Common myeloid progenitor, CD34-positive (primary cell): ENCODE measurements at places on chromosomes 12 and 14.

DNA sequence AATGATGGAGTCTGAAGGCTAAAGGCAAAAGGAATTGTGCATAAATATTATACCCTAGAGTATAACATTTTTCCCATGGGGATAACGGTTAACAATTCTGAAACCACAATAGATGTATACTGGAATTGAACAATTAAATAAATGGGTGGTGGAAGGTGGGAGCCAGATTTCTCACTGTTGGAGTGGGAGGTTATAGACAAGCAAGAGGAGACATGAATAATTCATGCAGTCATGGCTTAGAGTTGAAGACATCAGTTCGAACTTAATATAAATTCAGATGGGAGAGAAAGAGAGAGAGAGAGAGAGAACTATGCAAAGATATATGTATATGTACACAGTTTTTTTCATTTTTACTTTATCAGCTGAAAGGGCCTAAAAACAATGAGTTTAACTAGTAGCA, 523.9 kb downstream of the FOXG1 start:
- H3K36me3 ChIP-seq = no peaks in the 10 kb centered on the region
- H3K27ac ChIP-seq = no peak overlapping the region
- H3K4me3 ChIP-seq = no peak overlapping the region

DNA sequence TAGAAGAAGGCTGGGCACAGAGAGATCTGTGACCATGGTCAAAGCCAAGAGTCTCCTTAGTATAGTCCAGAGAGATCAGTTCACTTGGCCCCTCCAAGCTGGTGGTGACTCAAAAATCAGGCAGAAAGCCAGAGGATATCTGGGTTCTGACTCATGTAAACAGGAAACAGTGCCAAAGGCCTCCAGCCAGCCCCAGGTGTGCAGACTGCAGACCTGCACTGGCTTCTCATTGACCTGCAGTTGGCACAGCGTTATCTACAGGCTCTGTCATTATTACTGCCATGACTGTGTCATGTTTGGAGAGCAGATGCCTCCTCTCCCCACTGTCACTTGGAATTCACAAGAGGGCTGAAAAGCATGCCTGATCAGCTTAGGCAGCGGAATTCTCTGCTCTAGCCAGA, 295.7 kb upstream of the PRKD1 start:
- H3K36me3 ChIP-seq = no peaks in the 10 kb centered on the region
- no peak for DNase-seq
- H3K27me3 ChIP-seq = no peaks in the 10 kb centered on the region
- no peaks in the 10 kb centered on the region for H3K4me1 ChIP-seq
- H3K4me3 ChIP-seq = no peak overlapping the region

GRCh38 chr12:79344855-79345847, 345.6 kb downstream of the PAWR start:
- H3K4me3 ChIP-seq = no peak overlapping the region
- no peak overlapping the region for H3K27ac ChIP-seq
- H3K36me3 ChIP-seq = no peaks in the 10 kb centered on the region

DNA sequence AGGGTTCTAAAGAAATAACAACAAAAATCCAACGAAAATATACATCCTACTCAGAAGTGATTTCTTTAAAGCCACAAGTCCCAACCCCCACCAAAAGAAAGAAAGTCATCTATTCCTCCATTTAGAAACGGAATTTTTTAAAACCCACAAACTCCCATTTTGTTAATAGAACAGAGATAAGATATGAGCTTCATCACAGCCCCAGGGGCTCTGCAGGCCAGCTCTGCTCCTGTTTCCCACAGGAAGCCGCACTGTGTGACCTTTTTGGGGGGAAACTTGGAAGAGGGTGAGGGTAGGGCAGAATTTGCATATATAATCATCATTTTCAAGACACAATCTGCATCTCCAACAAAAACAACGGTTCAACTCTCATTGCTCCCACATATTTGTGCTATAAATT, 2.8 kb downstream of the FBXL14 start:
- H3K27ac ChIP-seq = no peak overlapping the region
- peak overlapping the region; percentile 70 for H3K4me3 ChIP-seq
- no peaks in the 10 kb centered on the region for H3K36me3 ChIP-seq

- no peak overlapping the region for H3K27ac ChIP-seq
- H3K36me3 ChIP-seq = no peaks in the 10 kb centered on the region
- peaks cover 32% of the 10 kb centered on the region for H3K4me1 ChIP-seq
- no peaks in the 10 kb centered on the region for H3K27me3 ChIP-seq
Measured at GRCh38 chr14:61438860-61439765, 117.7 kb downstream of the PRKCH start.

DNA sequence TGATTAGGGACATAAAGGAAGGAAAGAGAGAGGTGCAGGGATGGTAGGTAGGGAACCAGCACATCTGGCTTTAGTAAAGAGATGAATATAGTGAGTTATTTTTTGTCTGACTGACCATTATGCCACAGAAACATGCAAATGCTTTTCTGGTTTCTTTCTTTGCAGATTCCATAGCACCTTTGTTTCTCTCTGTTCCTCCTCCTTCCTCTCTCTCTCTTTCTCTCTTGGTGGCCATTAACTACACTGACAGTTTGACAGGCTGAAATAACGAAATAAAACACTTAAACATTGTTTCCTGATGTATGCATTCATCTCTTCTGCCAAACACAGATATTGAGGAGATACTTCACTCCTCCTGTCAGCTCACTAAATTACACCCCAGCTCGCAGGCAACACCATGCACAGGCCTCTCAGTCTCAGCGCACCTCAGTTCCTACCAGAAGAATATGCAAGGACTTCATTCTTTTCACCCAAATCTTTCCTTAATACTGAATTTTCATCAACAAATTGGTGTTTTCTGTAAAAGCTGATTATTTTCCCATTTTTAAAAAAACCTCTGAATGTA, 406.9 kb upstream of the SOX5 start:
- H3K4me1 ChIP-seq = no peaks in the 10 kb centered on the region
- H3K27me3 ChIP-seq = no peaks in the 10 kb centered on the region
- H3K27ac ChIP-seq = no peak overlapping the region
- DNase-seq = no peak
- H3K36me3 ChIP-seq = no peaks in the 10 kb centered on the region

DNA sequence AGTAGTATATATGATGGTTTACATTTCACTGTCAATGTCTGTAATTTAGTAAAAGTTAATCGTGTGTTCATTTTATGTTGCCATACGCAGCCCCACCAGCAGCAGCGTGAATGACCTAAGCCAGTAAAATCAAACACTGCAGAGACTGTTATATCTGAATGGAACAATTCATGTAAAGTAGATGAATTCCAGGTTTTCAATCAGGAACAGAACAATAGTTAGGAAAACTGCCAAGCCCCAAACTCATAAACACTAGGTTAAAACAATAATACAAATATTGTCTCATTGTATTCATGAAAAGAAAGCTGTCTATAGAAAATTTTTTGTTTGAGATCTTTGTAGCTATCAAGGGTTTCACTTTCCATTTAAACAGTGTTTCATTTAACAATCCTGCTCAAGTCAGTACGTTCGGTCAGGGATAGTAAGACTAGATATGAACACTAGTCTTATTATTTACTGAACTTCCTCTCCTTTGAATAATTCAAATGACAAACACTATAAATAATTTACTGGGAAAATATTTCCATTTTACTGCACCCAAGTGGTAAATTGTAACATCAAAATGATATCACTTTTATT, 256.8 kb upstream of the FLRT2 start:
- no peaks in the 10 kb centered on the region for H3K4me1 ChIP-seq
- no peak for DNase-seq
- no peak overlapping the region for H3K27ac ChIP-seq
- H3K36me3 ChIP-seq = no peaks in the 10 kb centered on the region

DNA sequence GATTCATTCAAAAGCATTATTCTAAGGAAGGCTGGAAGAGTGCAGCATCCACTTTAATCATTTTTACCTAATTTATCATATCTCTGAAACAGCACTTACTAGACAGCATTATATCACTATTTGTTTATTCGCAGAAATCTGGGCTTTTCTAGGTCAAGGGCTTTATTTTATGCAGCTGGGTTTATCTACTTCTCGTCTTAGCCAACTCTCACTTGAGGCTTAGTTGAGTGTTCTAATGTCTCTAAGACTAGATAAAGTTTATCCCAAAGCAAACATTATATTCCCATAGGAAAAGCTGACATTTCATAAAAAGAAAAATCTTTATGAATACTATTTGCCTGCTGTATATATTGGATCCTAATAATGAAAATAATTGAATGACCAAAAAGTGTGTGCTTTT, 720.8 kb upstream of the FLRT2 start:
- no peaks in the 10 kb centered on the region for H3K4me1 ChIP-seq
- no peak overlapping the region for H3K27ac ChIP-seq
- no peak for DNase-seq
- no peaks in the 10 kb centered on the region for H3K36me3 ChIP-seq
- H3K4me3 ChIP-seq = no peak overlapping the region

DNA sequence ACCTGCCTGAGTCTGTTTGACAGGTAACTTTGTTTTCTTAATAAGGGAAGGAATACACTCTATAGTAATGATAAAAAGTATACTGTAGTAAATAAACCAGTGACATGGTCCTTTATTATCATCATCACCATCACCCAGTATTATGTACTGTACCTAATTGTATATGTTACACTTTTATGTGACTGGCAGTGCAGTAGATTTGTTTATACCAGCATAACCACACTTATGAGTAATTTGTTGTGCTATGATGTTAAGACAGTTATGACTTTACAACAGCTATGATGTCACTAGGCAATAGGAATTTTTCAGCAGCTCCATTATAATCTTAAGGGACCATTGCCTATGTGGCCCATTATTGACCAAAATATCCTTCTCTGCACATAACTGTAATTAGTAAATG, 155.0 kb downstream of the NUBPL start:
- H3K4me3 ChIP-seq = no peak overlapping the region
- H3K27me3 ChIP-seq = no peaks in the 10 kb centered on the region
- H3K4me1 ChIP-seq = no peaks in the 10 kb centered on the region
- no peak for DNase-seq
- peaks cover 4% of the 10 kb centered on the region for H3K36me3 ChIP-seq

GRCh38 chr12:131795690-131796410, 32.3 kb upstream of the MMP17 start:
- no peak for DNase-seq
- H3K4me1 ChIP-seq = no peaks in the 10 kb centered on the region
- H3K36me3 ChIP-seq = peaks cover 80% of the 10 kb centered on the region
- H3K27me3 ChIP-seq = no peaks in the 10 kb centered on the region

DNA sequence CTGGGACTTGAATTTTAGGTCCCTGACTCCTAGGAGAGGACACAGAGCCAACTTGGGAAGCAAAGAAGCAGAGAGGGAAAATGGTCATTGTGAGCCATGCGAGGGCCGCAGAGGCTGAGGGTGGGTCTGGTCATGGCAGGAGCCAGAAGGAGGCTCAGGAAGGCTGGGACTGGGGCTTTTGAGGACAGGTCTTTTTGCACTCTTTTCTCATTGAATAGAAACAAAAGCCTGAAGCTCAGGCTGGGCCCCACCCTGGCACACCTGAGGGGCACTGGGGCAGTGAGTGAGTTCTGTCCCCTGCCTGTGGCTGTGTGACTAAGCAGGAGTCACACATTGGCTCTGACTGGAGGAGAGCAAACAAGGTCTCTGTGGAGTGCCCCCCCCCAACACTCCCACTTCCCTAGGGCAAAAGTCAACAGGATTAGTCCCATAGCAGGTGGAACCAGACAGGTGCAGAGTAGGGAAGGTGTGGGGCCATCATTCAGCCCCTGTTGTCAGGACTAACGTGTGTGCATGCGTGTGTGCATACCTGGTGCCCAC, 2.8 kb downstream of the KRT7 start:
- H3K27me3 ChIP-seq = peaks cover 41% of the 10 kb centered on the region
- no peaks in the 10 kb centered on the region for H3K36me3 ChIP-seq
- H3K27ac ChIP-seq = no peak overlapping the region
- H3K4me3 ChIP-seq = no peak overlapping the region
- no peak for DNase-seq

DNA sequence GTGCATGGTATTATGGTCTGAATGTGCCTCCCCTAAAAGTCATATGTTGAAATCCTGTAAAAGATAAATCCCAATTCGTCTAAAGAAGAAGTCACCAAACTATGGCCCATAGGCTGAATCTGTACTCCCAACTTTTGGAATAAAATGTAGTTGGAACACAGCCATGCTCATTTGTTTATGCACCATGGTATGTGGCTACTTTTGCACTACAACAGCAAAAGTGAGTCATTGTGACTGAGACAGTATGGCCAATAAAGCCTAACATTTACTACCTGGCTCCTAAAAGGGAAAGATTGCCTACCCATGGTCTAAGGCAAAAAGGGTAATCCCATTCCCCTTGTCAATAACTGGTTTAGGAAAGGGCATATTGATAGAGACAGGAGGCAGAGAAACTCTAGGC, 101.8 kb downstream of the LRIG3 start:
- no peak overlapping the region for H3K4me3 ChIP-seq
- no peaks in the 10 kb centered on the region for H3K36me3 ChIP-seq
- DNase-seq = no peak

DNA sequence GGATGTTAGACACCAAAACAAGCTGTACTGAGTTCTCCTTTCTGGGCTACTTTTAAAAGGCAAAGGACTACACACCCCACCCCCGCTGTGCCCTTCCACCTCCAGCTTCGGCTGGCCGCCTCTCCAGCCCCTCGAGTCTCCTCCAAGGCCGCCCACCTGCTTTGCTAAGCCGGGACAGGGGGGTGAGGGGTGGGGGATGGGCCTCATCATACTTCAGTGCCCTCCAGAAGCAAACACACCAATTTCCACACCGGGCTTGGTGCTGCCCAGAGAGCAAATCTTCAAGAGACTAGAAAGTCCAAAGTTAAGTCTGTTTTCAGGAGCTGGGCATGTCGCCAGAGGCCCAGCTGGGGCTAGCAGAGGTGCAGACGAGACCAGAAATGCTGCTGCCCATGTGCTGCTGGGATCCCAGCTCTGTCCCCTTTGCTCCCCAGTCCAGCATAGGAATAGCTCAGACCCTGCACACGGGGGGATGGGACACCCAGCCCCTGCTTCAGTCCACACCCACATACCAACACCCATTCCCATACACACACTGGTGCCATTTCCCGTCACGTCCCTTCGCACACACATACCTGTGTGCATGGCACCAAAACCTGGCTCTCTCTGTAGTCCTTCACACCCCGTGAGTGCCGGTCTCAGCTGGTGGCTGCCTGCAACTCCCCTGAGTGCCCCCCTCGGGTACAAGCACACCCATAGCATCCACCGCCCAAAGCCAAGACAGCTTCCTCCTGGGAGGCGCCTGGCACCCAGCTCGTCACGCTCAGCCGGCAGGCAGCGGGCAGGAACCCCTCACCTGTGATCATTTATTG, 1.0 kb downstream of the SLC6A12 start:
- H3K27me3 ChIP-seq = peaks cover 9% of the 10 kb centered on the region
- DNase-seq = no peak
- no peak overlapping the region for H3K27ac ChIP-seq
- no peak overlapping the region for H3K4me3 ChIP-seq
- H3K4me1 ChIP-seq = peaks cover 13% of the 10 kb centered on the region
